A172 (cell line): ENCODE measurements at places on chromosomes 3 and 15.

- DNase-seq = peak; percentile 28
These were observed 44.9 kb downstream of the METTL6 start for GRCh38 chr3:15382405-15382923.

GRCh38 chr3:168714609-168715240, 619.0 kb upstream of the GOLIM4 start:
- DNase-seq = no peak

DNA sequence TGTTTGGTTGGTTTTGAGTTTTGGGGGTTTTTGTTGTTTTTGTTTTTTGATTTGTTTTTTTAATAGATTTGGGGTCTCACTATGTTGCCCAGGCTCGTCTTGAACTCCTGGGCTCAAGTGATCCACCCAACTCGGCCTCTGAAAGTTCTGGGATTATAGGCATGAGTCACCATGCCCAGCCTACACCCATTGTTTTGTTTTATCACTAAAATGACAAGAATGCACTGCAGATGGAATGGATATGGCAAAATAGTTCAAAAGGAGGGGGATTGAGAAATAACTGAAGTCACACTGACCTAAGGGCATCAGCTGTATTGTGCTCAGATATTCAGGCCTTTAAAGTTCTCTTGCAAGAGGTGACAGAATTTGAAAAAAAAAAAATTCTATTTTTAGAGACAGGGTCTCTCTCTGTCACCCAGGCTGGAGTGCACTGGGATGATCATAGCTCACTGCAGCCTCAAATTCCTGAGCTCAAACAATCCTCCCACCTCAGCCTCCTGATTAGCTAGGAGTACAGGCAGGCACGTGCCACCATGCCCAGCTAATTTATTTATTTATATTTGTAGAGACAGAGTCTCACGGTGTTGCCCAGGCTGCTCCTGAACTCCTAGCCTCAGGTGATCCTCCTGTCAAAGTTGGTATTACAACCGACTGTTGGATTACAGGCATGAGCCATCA, 4.4 kb upstream of the RASA2 start:
- peak; percentile 91 for DNase-seq

DNA sequence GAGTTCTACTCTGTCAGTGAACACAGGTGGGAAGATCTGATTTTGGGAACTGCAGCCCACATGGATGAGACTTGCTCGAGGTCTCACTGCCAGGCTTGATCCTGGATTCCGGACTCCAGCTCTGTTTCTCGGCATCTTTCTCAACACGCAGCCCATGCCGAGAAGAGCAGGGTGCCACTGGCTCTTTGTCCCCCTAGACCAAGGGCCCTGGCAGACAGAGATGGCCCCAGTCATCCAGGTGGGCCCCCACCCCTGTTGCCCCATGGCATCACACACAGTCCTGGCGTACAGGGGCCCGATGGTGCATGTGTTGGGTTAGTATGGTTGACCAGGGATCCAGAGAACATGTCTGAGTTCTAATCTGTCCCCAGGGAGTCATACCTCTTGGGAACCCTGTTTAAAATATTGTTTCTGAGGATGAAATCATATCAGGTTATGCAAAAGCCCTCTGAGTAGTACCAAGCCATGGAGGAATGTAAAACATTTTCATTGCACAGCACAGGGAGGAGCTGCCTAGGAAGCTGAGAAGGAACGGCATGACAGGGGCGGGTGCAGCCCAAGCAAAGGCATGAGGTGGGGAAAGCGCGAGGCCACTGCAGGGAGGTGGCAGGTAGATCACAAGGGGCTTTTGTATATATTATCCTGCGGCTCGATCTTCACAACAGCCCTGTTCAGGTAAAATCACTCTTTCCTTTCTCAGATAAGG, 320.6 kb downstream of the UACA start:
- DNase-seq = no peak

DNA sequence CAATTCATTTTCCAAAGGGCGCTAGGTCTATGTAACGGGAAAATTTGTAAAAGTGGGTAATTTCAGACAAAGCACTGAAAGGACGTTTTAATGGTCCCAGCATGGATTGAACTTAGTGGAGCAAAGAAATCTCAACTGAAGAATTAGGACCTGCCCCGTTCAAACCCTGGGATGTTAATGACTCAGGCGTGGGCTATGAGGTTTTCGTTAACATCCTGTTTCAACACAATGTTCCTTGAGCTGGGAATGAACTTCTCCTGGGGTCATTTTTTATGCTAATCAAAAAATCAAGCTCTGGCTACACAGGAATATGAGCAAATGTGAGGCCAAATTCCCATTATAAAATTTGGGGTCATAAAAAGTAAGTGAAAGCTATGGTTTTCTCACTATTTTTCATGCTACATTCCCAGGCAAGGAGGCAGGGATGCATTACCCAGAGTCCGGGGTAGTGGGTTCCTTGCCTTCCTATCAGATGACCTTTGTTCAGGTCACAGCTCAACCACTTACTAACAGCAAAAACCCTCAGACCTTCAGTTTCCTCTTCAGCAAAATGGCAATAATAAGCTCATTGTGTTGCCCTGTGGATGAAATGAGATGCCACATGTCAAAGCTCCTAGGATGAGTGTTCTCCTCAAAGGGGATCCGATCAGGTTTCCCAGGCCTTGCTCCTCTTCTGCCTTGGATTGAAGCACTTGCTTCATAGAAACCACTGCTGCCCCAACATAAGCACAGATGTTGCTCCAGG, 271.4 kb downstream of the ARRDC4 start:
- peak; percentile 8 for DNase-seq

DNA sequence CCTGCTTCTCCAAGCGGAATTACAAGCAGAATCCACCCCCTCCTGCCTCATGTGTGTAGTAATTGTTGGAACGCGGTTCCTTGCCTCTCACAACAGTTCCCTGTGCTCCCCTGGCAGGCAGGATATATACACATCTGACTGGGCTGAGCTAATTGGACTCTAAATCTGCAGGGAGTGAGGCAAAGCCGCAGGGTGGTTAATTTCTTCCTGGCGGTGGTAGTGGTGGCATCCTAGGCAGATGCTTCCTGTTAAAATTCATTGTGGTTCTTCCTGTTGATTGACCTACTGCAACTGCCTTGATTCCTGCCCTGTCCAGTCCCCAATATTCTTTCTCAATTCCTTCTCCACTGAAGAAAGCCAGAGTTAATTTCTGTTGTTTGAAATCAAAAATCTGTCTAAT, 202.9 kb upstream of the PROK2 start:
- DNase-seq = peak; percentile 88
